ENCODE measurements at places on chromosomes 5 and 9.

- DNase-seq, result no peak
These were observed 203.9 kb downstream of the FBN2 start for GRCh38 chr5:128334010-128334716.

GRCh38 chr5:119453040-119453373 lies 710 bp downstream of the HSD17B4 start:
- no peak for DNase-seq

DNA sequence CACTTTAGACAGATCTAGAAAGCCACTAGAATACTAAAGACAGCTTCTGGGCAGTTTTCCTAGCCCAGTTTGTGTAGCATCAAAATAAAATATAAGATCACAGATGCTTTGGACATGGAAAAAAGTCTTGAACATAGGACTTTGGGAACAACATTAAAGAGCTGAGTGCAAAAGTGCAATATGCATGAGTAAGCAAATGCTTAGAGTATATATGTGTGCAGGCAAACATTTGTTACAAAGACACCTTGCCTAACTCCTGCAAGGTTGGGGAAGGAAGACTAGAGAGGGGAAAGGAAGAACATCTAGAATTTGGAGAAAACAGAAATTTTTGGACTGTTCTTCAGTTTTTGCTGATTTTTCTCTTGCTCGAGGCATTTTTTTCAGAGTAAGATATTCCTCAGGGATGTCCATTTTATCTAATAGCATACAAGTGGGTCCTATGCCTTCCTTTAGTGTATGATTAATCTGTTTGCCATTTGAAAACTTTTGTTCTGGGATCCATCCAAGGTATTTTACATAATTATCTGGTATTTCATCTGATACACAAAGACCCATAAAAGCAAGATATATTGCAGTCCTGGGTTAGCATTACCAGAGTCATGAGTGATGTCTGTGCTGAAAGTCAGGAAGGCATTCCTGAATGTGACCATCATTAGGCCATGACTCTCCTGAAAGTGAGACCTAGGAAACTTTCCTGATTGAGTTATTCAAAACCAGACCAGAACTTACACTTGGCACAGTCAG lies 142.0 kb upstream of the RGMB start:
- no peak for DNase-seq

DNA sequence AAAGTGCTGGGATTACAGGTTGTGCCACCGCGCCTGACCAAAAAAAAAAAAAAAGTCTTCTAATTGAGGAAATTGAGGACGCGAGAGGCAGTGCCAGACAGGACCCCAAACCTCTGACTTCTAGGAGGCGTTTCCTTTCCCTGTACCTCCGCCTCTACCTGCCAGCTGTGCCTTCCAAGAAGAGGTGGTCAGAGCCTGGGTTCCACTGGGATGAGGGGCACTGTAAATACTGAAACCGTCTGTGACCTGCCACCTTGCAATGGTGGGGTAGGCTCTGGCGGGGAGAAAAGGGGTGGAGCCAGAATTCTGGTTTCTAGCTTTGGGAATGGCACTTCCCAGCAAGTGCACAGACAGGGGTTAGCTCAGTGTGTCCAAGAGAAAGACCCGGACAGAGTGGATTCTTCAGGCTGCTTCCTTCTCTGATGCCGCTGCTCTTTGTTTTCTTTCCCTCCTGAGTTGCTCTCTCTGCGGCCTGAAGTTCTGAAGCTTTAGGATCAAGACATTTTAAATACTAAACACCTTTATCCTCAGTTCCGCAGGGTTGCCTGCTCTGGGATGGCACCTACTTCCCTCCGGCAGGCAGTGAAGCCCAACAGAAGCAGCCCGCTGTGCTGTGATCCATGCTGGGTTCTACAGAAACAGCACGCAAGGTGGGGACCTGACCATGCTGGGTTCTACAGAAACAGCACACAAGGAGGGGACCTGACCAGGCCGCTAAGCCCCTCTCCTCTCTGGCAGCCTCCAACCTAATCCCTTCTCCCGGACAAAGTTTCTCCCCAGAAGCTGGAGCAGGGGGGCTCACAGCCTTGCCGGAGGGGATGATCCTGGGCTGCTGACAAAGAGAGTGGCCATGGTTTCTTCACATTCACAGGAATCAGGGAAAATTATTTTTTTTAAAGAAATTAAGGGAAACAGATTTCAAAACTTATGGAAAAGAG lies 65.2 kb downstream of the OTULIN start:
- no peak for DNase-seq

DNA sequence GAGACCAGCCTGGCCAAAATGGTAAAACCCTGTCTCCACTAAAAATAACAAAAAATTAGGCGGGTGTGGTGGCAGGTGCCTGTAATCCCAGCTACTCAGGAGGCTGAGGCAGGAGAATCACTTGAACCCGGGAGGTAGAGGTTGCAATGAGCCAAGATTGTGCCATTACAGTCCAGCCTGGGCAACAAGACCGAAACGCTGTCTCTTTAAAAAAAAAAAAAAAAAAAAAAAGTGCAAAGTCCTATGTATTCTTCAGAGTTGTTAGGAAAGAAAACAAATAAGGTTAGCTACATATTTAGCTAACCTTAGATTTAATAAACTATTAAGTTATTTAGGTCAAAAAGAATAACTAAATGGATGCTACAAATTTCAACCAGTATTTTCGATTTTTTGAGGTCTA lies 11.5 kb downstream of the ATG12 start:
- no peak for DNase-seq

DNA sequence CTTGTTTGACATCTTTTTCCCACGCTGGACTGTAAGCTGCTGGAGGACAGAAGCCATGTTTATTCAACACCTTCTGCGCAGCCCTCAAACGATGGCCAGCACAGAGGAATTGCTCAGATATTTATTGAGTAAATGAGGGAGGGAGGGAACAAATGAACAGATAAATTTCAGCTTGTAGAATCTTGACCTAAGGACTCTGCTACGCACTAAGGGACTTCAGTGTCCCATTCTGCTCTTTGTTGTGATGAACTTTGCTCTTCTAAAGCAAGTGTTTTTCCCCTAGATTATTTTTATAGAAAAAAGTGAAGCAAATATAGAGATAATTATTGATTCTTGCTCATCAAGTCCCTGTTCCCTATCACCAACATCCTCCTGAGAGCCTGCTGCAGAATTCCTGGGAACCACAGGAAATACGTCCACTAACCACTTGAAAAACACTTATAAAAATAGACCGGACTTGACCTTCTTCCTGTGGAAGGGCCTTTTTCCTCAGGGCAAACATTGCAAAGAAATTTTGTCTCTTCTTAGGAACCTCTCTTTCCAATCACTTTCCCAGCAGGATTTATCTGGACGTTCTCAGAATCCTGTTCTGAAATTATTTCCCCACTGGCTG lies 54.9 kb downstream of the FGF1 start:
- no peak for DNase-seq

DNA sequence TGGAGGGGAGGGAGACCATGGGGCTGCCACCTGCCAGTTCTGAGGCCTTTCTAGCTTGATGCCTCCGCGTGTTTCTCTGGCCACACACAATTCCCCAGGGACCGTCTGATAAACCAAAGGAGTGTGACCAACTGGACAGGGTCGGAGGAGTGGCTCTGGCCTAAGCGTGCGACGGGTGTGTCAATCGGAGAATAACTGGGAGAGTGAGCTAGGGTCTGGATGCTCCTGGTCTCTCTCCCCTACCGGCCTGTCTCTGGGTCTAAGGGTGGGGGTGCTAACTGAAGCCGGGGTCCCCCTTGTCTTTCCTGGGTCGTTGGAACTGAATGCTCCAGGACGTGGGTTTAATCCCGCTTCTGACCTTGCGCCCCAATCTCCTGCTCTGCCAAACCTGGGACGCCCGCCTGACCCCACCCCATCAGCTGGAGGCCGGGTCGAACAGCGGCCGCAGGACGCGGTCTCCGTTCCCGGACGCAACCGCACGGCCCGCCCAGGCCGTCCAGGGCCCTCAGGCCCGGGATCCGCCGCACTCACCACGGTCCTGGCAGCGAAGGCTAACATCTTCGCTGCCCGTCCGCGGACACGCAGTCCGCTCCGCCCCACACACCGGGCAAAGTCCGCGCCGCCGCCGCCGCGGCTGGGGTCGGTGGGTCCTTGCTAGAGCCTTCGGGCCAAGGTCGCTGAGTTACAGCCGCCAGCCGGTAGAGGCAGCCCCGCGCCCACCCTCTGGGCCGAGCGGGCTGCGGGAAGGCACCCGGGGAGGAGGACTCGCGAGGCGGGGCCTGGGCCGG lies 447 bp downstream of the CRAT start:
- DNase-seq, result no peak

- no peak for DNase-seq
These were observed 9.0 kb downstream of the FCN2 start for GRCh38 chr9:134889386-134890154.

GRCh38 chr9:88578121-88579049 lies 43.4 kb downstream of the NXNL2 start:
- DNase-seq, result peak; percentile 79

- no peak for DNase-seq
These were observed 141.4 kb downstream of the CCDC192 start for GRCh38 chr5:127844581-127845021.

- DNase-seq, result no peak
These were observed 248.7 kb downstream of the NR3C1 start for GRCh38 chr5:143154510-143155370.

DNA sequence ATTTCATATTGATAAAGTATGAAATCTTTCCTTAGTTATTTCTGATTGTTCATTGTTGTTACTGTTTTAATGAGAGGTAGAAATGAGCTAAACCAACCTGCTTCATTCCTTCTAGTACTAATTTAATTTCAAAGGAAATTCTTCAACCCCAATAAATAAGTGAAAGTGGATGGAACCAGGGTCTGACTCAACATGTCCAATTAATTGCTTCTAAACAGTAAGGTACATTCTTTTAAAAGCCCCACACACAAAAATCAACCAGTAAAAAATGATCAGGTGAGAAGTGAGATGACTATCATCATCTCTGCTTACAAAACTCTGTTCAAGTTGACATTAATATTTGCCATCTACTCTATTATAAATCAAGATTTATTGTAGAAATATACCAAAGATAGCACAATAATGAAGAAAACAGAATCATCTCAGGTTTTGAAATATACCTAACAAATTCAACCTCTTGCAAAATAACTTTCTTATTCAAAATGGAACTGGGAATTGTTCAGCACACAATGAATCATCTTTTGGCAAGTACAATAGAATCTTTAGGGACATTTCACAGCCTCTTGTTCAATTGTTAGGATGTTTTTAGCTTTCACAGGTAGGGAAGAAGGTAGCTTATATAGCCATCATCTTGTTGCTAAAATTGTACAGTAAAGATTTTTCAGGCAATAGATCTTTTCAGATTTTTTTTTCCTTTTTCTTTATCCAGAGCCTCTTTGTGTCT lies 114.5 kb downstream of the RPS23 start:
- DNase-seq, result no peak

DNA sequence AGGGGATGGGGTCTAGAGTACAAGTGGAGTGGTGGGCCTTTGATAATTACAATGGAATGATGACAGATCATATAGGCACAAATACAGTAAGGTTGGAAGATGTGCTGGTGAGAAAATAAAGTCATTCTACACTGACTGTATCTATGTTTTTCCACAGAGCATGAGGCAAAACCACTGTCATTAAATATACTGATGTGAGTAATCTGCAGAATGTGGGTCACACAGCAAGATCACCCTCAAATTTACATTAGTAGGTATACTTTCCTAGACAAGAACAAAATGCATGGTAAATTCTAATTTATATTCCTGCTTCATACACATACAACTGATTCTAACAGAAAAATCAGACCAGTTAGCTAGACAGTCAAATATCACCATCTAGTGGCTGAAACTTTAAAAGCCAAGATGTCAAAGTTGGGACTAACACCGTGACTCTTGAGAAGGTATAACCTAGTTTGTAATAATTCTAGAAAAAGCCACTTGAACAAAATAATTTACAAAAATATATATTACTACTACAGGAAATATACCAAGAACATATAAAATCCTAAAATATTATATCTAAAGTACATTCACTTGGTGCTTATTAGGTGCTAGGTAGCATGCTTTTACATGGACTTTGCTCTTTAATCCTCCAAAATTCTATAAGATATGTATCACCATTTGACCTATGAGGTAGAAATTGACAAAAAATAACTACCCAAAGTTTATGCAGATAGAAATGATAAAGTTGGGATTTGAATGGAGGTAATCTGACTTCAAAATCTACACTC lies 19.5 kb downstream of the TTC33 start:
- no peak for DNase-seq

DNA sequence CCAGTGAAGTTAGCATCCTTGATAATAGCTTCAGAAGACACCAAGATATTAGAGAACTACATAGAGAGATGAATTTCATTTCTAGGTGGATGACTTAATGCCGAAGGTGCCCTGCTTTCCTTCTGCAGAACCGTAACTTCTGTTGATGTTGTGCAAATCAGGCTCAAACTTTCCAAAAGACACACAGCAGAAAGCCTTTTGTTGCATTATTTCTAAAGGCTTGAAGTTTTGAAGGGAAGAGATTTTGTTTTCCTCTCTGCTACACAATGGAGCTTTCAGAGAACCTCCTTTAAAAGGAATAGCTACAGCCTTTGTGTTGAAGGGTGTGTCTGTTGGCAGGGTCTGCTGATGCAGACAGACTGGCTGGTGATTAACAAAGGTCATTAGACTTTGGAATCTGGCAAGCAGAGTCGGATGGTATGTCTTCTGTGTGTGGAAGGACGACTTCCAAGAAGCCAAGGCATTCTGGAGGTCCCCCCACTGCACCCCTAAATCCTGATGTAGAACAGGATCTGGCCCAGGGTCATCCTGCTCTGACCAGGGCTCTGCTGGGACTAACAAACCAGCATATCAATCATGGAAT lies 57.8 kb downstream of the ZNF462 start:
- DNase-seq, result no peak

- DNase-seq, result no peak
These were observed 38.1 kb downstream of the PBX3 start for GRCh38 chr9:125785248-125785751.

DNA sequence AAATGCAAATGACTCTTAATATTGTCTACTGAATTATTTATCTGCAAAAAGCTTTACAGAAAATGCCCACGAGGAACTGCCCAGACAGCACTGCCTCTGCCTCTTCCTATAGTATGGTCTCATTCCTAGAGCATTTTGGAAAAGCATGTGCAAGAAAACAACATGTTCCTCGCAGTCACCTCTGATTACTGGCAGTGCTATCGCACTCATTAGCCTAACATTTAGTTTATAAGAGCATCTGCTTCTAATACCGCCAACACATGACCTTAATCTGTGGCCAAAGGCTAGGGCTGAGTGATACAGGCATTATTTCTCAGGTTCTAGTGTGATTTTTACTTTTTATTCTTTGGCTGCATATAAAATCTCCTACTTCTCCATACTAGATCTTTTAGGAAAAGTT lies 259.2 kb downstream of the FBXL17 start:
- DNase-seq, result no peak

GRCh38 chr5:174327317-174327864 lies 281.9 kb downstream of the NSG2 start:
- DNase-seq, result peak; percentile 69

DNA sequence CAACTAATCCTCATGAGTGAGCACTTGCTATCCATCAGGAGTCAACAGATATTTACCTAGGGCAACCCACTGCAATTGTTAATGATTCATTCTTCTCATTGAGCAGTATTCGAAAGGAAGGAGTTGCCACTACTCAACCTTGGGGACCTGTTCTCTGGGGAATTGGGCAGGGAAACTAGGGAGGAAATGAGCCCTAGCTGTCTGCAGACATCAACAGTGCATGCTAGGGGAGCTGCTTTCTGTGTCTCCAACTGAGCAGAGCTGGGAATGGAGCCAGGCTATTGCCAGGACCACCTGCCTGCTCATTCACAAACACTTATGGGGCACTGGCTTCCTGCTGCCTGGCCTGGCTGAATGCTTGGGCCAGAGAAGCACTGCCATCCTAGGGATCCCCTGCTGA lies 183.4 kb downstream of the TMEM38B start:
- DNase-seq, result no peak

GRCh38 chr5:3002230-3002629 lies 250.8 kb upstream of the IRX2 start:
- no peak for DNase-seq
